PC-3 (cell line): ENCODE measurements at places on chromosomes 12 and 14. TPM values are rescaled to one million over a fixed set of nuclear protein-coding genes. Genes with fewer than 3 reads are reported as not detected.

- no peak for DNase-seq
- H3K27me3 ChIP-seq, result no peaks in the 10 kb centered on the region
- H3K36me3 ChIP-seq, result no peaks in the 10 kb centered on the region
- no peak overlapping the region for H3K4me3 ChIP-seq
- H3K27ac ChIP-seq, result no peak overlapping the region
- 0 out of 2 replicates have a peak, but pooled peaks cover 8% of the 10 kb centered on the region for H3K4me1 ChIP-seq
Observed at GRCh38 chr14:105176513-105176912, 4.6 kb downstream of the NUDT14 start.

DNA sequence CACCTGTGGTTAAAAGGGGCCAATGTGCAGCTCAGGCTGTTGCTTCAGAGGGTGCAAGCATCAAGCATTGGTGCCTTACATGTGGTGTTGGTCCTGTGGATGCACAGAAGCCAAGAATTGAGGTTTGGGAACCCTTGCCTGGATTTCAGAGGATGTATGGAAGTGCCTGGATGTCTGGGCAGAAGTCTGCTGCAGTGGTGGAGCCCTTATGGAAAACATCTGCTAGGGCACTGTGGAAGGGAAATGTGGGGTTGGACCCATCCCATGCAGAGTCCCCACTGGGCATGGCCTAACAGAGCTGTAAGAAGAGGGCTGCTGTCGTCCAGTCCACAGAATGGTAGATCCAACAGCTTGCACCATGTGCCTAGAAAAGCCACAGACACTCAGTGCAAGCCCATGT is 36.6 kb downstream of the PCNX1 start:
- no peak overlapping the region for H3K4me3 ChIP-seq
- no peaks in the 10 kb centered on the region for H3K4me1 ChIP-seq
- no peak for DNase-seq
- H3K27me3 ChIP-seq, result no peaks in the 10 kb centered on the region
- peaks cover 37% of the 10 kb centered on the region for H3K36me3 ChIP-seq
- H3K27ac ChIP-seq, result no peak overlapping the region

DNA sequence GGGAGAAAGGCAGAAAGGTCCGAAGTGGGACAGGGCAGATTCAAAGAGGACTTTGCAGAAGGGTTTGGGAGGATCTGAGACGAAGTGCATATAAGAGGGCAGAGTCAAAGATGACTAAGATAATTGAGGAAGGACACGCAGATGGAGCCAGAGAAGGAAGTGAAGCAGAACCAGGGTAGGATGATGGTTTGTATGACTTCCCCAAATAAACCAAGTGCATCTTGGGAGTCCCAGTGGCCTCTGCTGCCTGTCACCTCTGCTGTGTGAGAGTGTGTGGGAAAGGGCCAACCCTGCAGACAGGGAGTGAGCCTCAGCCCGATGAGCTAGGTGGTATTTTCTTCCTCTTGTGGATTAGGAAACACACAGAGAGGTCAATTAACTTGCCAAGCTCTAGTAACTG is 36.8 kb downstream of the FLVCR2 start:
- no peak overlapping the region for H3K27ac ChIP-seq
- no peaks in the 10 kb centered on the region for H3K4me1 ChIP-seq
- no peak overlapping the region for H3K4me3 ChIP-seq

The TOMM20L gene
- not detected in 2 replicates for total RNA-seq
